ENCODE measurements at places on chromosomes 2 and 18.

DNA sequence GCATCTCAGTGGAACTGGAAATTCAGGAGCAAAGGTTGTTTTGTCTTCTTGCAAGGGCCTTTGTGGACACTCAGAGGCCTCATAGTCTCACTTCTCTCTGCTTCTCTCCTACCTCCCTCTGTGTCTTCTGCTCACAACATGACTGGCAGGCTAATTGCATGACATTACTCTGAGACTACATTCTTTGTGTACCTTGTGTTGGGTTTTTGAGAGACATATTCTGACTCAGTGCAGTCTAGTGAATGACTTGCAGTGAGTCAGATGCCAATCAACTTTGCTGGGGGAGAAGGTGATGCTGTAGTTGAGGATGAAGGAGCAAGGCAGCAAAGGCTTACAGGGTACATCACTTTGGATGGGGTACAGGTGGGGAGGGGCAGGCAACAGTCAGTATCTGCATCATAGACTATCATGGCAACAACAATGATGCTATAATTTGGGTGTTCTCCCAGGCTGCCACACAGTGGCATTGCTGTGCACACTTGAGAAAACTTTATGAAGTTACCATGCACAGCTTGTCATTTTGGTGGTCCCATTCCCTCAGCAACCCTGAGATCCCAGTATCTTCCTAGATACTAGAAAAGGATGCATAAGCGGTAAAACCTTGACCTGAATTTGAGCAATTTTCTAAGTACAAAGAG is 69.3 kb upstream of the SLC16A14 start:
- DNase-seq = peak; percentile 38

DNA sequence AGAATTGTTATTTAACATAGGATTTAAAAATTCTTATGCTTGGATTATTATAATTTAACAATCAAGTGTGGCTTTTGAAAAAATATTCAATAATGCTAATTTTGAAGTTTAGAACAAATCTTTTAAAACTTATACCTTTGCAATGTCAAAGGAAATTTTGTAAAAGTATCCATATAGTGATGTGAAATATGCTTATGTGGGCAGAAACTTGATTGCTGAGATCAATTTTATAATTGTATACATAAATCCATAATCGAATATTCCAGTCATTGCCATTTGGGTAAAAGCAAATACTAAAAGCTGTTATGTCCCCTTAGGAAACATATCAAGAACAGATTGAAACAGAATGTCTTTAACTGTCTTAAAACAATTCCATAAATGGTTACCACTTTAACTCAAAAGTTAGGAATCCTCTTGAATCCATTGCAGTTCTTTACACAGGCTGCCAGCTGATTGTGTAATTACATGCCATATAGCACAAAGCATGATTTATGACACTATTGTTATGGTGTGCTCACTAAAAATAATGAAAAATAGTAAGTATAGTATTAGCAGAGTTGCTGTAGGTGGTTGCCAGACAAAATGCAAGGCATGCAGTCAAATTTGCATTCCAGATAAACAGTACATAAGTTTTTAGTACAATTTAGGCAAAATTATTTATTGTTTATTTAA is 24.2 kb downstream of the PLCL1 start:
- peak; percentile 60 for DNase-seq

GRCh38 chr2:36455788-36456187 is 100.2 kb downstream of the CRIM1 start:
- peak; percentile 80 for DNase-seq

- DNase-seq = no peak
These were observed 65.4 kb downstream of the ZCCHC2 start for GRCh38 chr18:62588217-62588616.

DNA sequence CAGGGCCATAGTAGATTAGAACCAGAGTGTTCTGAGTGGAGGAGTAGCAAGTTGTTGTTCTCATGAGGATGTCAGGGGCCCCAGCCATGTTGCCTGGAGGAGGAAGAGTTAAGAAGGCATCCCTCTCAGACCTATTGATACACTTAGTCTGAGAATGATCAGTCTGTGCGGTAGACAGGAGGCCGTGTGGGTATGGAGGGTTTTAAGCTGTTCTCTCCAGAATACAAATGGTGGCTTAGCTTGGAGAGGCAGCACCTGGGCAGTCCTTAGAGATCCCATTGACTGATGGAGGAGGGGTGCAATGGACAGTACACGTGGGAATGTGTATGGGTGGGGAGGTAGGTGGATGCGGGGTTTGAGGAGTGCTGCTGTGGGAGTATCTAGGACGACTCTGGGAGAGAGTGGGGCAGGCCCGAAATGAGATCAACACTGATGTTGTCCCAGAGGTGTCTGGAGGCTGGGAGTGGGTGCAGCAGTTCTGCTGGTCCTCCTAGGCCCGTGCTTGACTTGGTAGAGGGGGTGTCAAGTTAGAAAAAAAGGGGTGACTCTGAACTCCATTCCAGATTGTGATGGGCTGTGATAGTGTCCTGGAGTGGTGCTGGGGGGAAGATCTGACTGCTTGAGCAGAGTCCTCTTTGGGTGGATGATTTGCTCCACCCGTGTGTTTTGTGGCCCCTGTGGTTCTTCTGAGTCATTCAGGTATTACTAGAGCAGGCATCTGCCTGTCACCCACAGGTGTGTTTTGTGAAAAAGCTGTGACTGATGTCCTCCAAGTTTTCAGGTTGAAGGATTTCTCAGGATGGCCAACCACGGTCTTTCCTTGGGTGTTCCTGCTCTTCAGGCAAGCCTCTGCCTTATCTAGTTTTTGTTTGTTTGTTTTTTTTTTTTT is 44.7 kb downstream of the C2orf42 start:
- no peak for DNase-seq

All from fibroblast of skin of right biceps (primary cell).